ENCODE measurements at places on chromosomes 2 and 18.

DNA sequence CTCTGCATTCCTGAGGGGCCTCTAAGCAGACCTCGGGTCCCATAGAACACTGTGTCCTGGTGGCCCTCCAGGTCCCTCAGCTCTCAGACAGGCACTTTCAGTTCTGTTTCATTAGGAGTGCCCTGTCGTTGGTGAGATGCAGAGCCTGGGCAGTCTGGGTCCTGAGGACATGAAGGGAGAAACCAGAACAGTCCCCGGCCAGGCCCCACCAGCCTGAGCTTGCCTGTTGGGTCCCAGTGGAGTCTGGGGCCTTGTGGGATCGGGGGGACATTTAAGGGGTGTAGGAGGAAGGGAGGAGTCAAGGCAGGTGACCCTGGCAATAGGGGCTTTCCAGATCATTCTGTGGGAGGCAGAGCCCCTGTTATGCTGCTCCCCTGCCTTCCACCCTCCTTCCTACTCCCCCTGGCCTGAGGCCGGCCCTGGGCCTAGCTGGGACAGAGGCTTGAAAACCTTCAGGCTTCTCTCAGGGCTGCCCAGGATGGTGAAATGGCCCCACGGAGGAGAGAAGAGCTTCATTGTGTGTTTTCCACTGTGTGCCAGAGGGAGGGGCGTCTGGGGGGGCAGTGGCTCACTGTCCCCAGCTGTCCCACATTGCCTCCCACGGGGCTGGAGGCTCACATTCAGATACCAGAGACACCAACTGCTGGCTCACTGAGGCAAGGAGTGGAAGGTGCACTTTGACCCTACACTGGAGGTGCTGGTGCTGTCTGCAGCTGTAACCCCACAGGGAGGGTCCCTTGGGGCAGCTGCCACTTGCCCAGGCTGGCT is 26.6 kb upstream of the CATIP start:
- DNase-seq: no peak

GRCh38 chr2:158530829-158531228 is 74.1 kb downstream of the PKP4 start:
- no peak for DNase-seq

DNA sequence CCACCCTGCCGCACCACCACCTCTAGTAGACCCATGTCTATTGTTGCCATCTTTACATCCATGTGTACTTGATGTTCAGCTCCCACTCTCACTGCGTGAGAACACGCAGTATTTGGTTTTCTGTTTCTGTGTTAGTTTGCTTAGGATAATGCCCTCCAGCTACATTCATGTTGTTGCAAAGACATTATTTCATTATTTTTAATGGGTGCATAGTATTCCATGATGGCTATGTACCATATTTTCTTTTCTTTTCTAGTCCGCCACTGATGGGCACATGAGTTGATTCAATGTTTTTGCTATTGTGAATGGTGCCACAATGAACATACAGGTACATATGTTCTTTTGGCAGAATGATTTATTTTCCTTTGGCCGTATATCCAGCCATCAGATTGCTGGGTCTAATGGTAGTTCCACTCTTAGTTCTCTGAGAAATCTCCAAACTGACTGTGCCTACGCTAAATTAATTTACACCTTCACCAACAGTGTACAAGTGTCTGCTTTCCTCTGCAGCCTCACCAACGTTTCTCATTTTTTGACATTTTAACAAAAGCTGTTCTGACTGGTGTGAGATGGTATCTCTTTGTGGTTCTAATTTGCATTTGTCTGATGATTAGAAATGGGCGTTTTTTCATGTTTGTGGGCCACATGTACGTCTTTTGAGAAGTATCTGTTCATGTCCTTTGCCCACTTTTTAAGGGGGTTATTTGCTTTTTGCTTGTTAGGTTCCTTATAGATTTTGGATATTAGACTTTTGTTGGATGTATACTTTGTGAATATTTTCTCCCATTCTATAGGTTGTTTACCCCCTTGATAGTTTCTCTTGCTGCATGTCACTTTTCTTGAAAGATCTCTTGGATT is 10.5 kb upstream of the ZNF513 start:
- no peak for DNase-seq

DNA sequence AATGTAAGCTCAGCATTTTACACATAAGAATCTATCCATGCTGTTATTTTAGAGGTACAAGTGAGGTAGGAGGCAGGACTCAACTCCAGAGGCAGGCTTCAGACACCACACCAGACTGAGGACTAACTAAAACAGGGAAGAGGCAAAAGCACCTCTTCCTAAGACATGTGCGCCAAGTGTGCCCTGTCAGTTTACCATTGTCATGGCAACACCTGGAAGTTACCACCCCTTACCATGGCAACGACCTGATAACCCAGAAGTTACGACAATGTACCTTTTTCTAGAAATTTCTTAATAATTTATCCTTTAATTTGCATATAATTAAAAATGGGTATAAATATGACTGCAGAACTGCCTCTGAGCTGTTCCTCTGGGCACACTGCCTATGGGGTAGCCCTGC is 160.1 kb downstream of the FAM124B start:
- DNase-seq: no peak

DNA sequence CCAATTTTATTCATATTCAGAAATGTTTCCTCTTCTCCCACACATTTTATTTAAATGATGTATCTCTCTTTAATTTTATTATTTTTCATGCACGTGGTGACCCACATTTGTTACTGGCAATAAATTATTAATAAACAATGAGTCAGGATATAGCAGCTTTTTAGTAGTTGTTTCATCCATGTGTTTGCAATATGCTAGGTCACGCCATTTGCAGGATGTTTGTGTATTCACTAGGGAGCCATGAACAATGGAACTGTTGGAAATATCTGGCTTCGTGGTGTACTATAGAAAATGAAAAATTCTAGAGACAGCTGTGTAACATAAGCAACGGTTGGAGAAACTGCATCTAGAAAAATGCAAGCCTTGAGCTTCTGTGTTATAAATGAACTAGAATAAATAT is 176.0 kb upstream of the COL3A1 start:
- DNase-seq: no peak

DNA sequence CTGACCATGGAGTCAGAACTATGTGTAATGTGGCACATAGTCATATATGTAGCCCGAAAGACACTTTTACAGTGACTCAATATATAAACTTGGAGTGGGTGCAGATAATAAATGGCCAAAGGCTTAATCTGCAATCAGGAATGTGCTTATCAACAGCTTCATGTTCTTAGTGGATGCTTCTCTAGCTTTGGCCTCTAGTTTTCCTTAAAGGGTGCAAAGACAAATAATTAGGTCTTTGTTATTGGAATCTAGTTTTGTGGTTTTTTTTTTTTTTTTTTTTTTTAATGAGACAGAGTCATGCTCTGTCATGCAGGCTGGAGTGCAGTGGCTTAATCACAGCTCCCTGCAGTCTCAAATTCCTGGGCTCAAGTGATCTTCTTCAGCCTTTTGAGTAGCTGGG is 625.6 kb downstream of the EPHA4 start:
- DNase-seq: no peak

GRCh38 chr2:218627939-218628338 is 20.2 kb downstream of the PLCD4 start:
- no peak for DNase-seq

DNA sequence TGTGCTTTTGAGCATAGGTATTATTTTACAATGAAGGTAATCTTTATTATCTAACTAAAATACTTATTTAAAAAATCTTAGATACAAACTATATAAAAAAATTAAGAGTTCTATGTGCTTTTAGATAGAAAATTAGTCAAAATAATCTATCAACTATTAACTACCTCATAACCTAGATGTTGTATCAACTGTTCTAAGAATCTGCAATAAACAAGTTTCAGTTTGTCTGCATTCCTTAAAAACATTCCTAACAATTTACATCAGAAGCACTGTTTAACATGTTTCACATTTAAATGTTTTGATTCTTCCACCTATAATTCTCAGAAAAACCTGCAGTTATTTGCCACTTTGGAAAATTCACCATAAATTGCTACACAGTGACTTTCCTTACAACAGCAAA is 33.3 kb downstream of the NDUFS1 start:
- DNase-seq: no peak

DNA sequence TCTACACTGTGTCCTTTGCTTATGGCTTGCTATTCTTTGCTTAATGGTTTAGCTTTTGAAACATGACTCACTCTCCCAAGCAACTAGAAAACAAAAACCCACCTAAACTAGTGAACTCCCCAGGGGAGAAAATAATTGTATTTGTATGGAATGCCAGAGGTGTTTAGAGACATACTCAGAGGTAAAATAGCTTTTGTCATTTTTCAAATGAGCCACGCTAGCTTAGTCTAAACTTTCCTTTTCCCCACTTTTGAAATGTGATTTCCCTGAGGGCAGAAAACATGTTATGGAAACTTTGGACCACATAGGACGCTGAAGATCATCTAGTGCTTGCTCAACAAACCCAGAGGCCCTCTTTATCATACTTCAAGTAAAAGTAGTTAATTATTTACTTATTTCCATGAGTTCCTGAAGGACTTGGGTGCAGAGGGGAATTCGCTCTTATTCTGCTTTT is 16.5 kb upstream of the CYTIP start:
- DNase-seq: no peak

- DNase-seq: no peak
These were observed 601.8 kb downstream of the LRP1B start for GRCh38 chr2:141528990-141529389.

DNA sequence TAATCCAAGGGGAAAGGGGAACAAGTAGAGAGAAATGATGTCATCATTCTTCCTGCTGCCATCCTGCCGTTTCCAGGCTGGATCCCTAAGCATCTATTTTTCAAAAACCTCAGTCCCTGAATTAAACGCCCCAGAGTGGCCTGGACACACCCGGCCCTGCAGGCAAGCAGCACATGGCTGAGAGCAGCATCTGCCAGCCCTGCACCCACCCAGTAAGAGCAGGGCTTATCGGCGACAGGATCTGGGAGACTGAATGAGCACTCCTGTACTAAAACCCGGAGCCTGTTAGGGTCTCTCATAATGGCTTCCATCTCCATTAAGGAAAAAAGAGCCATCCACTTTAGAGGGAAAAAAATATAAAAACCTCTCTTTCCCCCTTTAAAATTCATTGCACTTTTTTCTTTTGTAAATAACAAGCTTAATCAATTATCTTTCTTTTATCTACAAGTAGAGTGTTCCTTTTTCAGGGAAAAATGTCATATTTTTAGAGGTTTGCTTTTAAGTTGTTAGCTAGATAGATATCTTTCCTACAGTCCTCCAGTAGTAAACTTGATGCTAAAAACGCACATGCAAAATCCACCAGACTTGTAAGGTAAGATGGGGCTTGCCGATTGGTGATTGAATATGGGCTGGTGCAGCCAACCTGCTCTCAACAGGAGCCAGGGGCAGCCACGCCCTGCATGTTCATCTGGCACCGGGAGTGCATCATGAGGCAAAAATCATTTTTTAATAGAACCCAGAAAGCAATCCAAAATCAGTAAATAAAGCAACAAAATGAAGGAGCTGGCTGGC is 457.8 kb downstream of the EIPR1 start:
- no peak for DNase-seq

DNA sequence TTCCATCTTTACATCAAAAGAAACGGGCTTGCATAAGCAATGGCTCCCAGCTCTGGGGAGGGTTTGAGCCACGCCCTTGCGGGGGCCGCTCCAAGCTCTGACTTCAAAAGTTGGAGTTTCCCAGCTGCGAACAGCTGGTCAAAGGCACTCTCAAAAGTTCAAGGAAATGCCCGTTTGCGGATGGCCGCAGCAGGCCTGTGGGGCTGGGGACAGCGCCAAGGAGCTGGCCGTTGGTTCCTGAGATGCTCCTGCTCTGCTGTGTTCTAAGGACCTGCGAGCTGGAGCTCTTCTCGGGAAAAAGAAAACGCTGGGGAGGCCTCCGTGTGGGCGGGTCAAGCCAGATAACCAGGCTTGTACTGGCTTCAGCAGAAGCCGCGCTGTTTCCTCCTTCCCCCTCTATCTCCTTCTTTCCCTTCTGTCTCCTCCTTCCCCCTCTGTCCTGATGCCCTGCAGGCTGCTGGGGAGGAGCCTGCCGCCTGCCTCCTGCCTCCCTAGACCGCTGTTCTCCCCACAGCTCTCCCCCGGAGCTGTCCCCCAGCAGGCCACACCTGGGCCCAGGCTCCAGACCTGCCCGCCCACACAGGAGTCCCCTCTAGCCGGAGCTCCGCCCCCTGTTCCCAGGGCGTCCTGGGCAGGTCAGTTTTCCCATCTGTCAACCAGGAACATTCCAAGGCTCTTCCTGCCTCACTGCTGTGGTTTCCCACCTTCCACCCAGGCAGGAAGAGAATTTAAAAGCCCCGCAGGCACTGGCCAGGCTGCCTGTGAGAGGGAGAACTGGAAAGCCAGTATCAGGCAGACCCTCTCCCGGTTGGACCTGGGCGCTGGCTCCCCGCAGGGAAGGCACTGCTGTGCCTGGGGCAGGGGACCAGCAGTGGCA is 14.1 kb downstream of the KLF11 start:
- no peak for DNase-seq

DNA sequence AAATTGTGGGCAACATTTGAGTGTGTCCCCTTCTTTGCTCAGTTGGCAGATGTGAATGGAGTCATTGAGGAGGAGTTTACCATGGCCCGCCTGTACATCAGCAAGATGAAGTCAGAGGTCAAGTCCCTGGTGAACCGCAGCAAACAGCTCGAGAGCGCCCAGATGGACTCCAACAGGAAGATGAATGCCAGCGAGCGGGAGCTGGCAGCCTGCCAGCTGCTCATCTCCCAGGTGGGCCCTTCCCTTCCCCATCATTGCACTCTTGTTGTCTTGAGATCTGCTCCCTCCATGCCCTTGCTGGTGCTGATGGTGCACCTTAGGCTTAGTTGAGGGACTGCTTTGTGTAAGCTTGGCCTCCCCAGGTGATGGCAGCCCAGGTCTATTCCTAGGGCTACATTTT is 47.5 kb upstream of the LYPD6B start:
- DNase-seq: no peak

DNA sequence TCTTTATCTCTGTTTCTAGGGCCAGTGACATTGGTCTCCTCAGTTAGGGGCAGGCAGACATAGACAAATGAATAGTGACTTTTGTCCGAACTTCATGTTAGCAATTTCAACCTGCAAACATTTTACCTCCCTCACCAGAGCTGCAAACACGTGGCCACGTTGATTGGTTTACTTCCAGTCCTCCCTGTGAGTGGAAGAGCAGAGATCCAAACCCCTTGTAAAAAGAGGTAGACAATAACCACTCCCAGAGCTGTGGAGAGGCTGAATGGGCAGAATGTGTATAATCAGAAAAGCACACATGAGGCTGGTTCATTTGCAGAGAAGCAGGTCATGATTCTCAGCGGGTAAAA is 31.1 kb downstream of the CTIF start:
- DNase-seq: no peak

- no peak for DNase-seq
These were observed 74.5 kb downstream of the TPO start for GRCh38 chr2:1487758-1488157.

DNA sequence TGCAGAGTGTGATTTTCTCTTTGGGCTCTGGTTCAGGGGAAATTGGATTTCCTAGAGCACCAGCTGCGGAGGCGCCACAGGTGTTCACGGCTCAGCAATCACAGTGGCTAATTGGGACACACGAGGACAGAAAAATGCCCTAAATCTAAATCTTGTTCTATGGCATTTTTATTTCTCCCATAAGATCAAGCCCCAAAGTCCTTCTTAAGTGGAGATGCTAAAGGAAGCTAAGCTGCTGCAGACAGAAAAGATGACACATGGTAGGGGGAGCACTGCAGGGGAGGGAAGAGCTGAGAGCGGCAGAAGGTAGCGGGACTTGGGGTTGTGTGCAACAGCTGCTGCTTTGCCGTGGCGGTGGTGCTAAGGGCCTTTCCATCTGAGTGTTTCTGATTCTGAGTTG is 280.6 kb downstream of the MYT1L start:
- DNase-seq: no peak

GRCh38 chr2:9187620-9188214 is 18.9 kb upstream of the ASAP2 start:
- no peak for DNase-seq

GRCh38 chr2:225290757-225291400 is 108.6 kb upstream of the NYAP2 start:
- DNase-seq: no peak

Measured in stimulated activated CD4-positive, alpha-beta T cell treated with anti-CD3 and anti-CD28 coated beads, TNF-alpha, amount 100 ng/mL, for 4 hours (primary cell).